ENCODE measurements at places on chromosomes 4 and X.

- DNase-seq, result no peak
These were observed 122.9 kb upstream of the RASGEF1B start for GRCh38 chr4:81594490-81595159.

DNA sequence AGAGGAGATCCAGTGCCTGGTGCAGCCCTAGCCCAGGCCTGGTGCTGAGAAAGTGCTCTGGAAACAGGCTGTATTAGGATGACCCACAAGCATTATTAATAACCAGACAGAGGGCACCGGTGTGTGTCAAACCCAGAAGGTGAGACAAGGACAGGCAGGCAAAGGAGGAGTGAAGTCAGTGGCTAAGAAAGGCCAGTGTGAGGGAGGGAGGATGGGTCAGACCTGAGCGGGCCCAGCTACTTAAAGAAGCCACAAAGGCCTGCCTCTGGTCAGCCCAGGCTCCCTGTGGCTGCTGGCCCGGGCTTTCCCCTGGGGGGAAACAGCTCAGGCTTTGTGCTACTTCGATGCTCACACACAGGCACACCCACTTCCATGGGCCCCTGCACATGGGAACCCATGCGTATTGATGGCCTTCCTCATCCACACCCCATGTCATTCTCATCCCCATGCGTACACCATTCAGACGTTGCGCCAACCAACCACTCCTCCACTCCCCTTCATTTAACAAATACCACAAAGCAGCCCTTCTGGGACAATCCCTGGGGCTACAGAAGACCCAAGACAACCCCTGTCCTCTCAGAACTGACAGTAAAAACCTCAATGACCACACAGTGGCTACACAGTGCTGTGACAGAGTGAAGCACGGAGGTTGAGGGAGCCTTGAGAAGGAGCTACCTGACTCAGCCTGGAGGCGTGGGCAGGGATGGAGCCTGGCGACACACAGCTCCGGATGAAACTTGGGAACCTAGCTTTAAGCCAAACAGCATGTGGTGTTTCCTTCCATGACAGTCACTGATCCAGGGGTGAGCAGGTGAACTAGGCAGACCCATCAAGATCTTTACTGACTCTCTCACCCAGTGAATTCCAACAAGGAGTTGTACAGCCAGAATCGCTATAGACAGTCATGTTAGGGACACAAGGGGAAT, 24.9 kb upstream of the MTM1 start:
- DNase-seq, result no peak

DNA sequence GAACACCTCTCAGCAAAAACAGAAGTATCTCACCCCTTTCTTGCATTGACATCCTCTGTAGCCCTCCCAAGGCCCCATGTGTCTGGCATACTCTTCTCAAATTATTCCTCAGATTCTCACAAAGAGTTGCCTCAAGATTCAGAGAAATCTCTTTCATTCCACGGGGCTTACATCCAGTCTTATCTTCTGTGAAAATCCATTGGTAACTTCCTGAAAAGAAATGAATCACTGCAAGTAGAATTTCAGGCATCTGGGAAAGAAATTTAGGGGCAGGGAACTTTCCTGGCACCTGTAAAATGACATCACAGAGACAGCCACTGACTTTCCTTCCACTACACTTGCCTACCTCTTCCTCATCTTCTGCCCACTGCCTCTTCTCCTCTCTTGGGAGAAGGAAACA, 182.5 kb upstream of the ARHGEF9 start:
- no peak for DNase-seq

GRCh38 chrX:427812-428725, 41.4 kb upstream of the PPP2R3B start:
- DNase-seq, result peak; percentile 86

DNA sequence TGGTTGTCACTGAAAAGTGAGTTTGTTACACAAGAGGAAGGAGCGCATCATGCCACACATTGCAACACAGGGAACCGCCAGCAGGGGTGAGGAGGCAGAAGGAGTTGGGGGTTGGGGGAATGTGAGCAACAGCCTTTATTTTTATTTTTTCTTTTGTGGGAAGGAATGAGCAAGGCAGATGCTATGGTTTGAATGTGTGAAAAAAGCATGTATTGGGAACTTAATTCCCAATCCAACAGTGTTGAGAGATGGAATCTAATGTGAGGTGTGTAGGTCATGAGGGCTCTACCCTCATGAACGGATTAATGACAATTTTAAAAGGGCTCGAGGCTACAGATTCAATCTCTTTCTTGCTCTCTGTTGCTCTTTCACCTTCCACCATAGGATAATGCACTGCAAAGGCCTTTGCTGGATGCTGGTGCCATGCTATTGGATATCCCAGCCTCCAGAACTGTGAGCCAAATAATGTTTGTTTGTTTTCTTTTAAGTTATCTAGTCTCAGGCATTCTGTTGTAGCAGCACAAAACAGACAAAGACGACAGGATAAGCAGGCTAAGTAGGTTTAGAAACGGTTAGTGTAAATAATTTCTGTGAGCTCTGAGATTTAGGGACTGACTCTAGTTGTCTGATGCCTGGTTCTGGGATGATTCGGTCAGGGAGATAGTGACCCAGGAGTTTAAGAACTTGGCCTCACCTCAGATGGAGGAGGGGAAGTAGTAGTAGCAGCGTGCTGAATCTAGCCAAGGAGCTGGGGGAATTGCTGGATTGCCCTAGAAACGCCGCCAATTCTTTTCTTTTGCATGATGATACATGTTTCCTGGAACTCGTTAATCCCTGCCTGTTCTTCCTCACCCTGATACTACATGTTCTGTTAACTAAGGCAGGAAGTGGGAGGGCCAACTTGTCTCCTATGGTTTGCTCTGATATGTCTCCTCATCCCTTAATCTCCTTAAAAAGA, 156.6 kb upstream of the CTSO start:
- DNase-seq, result peak; percentile 72

GRCh38 chr4:143185253-143186107, 763 bp downstream of the USP38 start:
- DNase-seq, result peak; percentile 65

DNA sequence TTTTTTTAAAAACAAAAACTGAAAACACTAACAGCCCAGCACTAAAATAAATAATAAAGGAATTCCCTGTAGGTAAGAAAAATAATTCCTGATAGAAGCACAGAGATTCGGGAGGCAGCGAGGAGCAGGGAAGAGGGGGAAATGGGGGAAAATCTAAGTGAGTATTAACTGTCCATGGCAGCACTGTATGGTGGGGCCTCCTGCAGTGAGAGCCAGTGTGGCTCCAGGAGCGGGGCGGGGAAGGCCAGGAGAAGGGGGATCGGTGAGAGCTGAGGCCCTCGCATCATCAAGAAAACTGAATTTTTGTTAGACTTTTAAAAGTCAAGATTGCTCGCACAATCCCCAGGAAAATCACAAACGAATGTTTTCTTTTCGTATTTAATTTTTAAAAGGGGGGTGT, 14.1 kb downstream of the RNF212 start:
- no peak for DNase-seq

DNA sequence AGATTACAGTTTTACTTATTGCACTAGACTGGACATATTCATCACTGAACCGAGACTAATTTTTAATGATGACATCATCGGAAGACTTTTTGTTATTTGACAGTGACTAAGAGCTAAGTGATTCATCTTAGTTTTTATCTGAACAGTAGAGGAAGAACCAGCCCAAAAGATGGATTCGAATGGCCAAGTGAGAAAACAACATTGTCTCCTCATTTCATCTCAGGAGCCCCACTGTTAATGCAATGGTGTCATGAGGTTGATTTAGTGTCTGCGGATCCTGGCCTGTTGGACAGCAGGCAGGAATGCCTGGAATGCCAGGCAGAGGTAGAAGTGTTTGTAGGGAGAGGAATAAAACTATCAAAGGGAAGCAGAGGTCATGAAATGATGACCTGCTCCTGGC, 37.8 kb upstream of the HPF1 start:
- DNase-seq, result peak; percentile 24

Data from GM23338 (cell line).